Activated CD8-positive, alpha-beta memory T cell treated with anti-CD3 and anti-CD28 coated beads, Interleukin-2, amount 10 ng/mL, durations not matched to agents 7 days and 5 days (primary cell): ENCODE measurements at places on chromosomes 7 and 10.

DNA sequence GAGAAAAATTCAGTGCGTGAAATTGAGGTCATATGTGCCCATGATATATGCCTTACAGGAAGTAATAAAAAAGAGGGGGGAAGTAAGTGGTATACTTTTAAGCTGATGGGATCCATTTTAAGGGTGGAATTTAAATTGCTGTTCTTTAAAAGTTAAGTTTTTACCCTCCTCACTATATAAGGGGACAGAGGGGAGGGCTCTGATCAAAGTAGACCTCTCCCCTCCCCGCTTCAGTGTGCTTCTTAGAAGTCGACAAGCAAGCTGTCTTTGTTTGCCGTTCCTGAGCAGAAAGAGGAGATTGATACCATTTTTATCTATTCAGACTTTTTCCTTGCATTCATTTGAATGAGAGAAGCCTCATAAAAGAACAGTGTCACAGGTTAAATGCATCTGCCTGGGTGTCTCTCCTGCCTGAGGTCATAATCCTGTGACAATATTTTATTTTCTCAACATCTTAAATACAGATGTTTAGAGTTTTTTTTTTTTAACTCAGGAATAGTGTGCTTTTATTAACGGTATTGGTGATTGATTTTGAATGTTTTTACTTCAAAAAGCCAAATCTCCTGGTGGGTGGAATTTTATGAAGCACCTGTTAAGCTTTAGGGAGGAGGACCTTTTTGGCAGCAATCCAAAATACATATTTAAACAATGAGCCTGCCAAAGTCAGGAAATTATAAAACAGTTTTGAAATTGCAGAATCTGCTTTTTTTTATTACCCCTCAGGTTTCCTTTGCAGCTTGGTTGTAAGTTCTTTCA, 141.7 kb downstream of the KAT6B start:
- no peak for DNase-seq

GRCh38 chr10:62249957-62250356, 18.7 kb downstream of the RTKN2 start:
- DNase-seq: no peak

GRCh38 chr10:118423800-118424442, 81.8 kb upstream of the FAM204A start:
- DNase-seq: peak; percentile 80

GRCh38 chr7:100208911-100209408, 10.8 kb upstream of the PVRIG start:
- peak; percentile 88 for DNase-seq

- no peak for DNase-seq
Observed at GRCh38 chr10:1465418-1465911, 271.9 kb downstream of the ADARB2 start.

- DNase-seq: no peak
Observed at GRCh38 chr10:104925232-104925851, 284.3 kb downstream of the SORCS3 start.

DNA sequence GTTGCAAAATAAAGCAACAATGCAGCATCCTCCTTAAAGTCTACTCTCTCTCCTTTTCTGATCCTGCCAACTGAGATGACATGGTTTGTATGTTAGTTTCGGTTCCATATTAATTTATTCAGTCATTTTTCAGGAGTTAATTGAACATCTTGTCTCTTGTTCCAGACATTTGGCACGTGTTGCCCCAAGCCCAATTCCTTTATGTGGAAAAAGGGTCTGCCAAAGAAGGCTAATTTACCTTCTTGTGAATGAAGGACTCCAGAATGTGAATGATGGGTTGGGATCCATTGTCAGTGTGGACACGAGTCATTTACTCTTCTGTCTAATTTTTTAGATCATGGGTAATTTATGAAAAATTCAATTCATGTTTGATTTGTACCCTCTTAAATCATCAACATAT, 350.9 kb upstream of the LRGUK start:
- no peak for DNase-seq

DNA sequence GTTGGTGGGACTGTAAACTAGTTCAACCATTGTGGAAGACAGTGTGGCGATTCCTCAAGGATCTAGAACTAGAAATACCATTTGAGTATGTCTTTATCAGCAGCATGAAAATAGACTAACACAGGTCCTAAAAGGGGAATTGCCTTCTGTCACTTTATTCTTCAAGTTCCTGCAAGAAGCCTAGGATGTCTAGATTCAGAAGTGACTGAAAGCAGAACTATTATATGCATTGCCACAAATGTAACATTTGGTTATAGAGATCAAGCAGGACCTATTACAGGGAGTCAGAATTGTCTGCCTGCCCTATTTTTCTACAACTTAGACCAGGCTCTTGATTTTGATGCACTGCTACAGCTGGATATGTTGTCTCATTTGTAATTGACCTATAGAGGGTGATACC, 364.7 kb downstream of the SORCS1 start:
- no peak for DNase-seq

DNA sequence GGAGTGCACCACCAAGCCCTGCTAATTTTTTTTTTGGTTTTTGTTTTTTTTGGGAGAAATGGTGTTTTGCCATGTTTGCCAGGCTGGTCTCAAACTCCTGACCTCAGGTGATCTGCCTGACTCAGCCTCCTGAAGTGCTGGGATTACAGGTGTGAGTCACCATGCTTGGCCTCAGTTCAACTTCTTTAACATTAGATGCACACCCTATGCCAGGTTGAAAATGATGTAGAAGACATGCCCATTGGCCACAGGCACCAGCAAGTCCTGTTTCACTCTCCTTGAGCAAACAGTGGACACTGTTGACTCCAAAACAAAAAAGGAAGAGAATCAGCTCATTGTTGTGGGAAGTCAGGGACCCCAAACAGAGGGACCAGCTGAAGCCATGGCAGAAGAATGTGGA, 1205.3 kb downstream of the REEP3 start:
- DNase-seq: no peak

GRCh38 chr10:116779076-116779687, 36.8 kb upstream of the HSPA12A start:
- no peak for DNase-seq

DNA sequence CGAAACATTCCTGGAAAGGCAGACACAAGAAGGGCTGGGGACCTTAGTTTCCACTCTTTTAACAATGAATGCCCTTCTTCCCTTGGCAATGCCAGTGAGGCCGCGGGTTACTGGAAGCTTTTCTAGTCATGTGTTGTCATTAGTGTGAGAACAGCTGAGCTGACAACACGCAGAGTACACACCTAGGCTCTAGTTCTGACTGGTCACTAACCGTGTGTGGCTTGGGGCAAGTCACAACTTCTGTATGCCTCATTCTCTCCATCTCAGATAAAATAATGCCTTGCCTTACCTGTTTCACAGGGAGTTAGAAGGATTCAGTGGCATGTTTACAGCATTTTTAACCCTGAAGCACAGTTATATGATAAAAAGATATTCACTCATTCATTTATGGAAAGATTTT, 31.7 kb downstream of the FBH1 start:
- no peak for DNase-seq

DNA sequence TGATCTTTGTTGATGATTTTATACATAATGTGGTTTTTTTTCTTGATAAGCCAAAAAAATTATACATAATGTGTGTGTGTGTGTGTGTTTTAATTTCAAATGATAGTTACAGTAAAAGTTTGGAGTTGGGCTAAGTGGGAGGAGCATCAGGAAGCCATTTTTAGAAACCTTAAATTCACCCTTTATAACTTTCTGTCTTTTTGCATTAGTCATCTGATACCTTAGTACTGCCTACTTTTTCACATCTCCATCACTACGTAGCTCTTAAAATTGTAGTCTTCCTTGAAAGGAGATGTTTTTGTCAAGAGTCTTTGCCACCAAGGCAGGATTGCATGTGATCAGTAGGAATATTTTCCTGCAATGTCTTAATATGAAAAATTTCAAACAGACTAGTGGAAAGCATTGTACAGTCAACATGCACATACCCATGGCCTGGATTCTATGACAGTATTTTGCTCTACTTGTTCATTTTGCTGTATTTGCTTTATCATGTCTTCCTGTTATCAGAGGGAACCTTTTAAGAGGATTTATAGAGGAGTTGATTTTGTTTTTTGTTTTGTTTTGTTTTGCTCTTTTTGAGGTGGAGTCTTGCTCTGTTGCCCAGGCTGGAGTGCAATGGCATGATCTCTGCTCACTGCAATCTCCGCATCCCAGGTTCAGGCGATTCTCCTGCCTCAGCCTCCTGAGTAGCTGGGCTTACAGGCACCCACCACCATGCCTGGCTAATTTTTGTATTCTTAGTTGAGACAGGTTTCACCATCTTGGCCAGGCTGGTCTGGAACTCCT, 67.3 kb downstream of the DAGLB start:
- DNase-seq: no peak

GRCh38 chr7:57417736-57418135, 32.2 kb upstream of the ZNF716 start:
- DNase-seq: no peak

DNA sequence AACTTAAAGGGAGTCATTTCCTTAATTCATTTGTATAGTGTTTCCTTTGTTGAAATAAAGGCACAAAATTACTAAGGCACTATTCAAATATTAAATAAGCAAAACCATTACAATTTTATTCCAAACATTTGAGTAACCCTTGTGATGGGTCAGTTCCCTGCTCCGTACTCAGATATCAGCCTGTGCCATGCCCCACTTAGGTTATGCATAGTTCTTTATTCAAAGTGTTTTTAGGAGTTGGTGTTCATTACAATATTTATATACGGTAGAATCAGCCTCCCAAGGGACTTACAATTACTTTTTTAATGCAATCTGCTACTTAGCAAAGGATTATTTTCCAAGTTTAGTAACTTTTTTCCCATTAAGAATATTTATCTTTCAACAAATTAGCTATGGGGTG, 119.3 kb upstream of the SEMA3D start:
- no peak for DNase-seq

GRCh38 chr10:81152656-81153055, 615.0 kb downstream of the SH2D4B start:
- no peak for DNase-seq

DNA sequence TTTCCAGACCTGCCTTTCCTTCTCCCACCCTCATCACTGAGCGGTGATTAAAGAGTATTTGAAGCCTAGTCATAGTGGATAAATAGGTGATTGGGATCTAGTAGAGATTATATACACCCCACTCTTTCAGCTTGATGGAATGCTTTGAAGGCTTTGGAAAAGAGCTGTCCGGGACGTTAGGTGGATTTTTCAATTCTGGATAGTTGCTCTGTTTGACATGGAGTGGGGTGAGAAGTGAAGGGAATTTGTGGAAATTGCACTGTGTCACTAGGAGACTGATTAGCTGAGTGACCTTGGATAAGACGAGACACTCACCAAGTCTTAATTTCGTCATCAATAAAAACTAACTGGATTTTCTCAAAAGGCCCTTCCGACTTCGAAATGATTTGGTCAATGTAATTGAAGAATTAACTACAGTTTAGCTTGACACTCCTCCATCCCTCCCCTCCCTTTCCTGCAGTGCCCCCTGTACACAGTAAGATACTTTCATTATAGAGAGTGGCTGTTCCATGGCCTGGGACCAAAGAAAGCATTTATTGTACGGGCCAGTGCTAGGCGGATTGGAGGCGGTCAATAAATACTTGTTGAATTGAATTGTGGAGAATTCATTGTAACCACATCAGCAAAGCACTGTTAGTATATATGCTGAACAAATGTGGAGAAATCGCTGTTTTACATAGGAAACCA, 962 bp downstream of the ZKSCAN1 start:
- DNase-seq: no peak

DNA sequence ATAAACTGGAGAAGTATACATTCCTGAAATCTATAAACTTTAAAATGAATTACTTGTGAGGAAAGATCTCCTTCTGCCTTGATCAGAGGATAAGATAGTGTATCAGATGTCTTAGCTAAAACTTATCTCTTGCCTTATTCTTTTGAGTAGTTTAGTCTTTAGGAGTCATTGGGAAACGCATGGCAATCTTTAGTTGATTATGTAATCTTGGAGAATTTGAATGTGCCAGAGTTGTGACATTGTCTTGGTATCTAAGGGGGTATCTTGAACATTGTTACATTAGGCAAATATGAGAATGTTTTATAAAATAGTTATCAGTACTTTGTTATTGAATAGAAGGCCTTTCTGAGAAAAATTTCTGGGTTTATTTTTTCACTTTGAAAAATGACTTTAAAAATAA, 61.6 kb upstream of the ADRA2A start:
- no peak for DNase-seq

- peak; percentile 54 for DNase-seq
Observed at GRCh38 chr7:2632733-2633537, 1.1 kb downstream of the TTYH3 start.
